ENCODE measurements at places on chromosomes 7 and 10. TPM values are rescaled to one million over a fixed set of nuclear protein-coding genes. Genes with fewer than 3 reads are reported as not detected.

SFTPD gene
- not detected for total RNA-seq

CUZD1 gene
- total RNA-seq, result 1.1 TPM

MYH16 gene
- total RNA-seq, result 0.11 TPM

SPAM1 gene
- total RNA-seq, result not detected

DNA sequence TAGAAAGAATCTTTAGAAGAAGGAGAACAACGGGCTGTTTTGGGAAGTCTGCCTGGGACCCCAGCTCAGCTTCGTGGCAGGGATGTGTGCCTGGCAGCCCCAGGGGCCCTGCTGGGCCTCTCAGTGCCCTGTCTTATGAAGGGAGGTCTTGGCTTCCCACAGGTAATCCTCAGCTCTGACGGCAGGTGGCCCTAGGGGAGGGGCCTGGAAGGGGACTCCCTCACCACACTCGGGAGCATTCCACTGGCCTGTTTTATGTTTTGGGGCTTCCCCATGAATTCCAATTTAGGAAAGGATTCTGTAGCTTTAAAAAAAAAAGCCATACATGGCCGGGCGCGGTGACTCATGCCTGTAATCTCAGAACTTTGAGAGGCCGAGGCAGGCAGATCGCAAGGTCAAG lies 3.0 kb upstream of the DMBT1 start:
- peaks cover 20% of the 10 kb centered on the region for H3K27me3 ChIP-seq
- no peaks in the 10 kb centered on the region for H3K4me1 ChIP-seq
- H3K27ac ChIP-seq, result no peak overlapping the region
- no peak for DNase-seq
- H3K36me3 ChIP-seq, result no peaks in the 10 kb centered on the region

DNA sequence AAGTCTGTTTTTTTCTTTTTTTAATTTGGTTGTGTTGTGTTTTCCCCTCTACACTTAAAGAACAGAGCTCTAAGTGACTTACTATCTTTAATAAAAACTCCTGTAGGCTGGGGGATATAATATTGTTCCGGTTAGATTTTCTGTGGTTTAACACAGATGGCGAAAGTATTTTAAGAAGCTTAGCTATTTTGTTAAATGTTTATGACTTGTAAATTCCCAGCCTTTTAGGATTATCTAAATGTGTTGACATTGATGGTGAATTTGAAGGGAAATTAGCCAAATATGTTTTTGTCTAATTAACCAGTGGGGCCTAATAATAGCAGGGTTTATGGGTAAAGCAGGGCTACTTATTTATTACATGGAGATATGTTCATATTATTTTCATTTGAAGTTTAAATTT lies 538.5 kb downstream of the INHBA start:
- peaks cover 6% of the 10 kb centered on the region for H3K4me1 ChIP-seq
- no peak for DNase-seq
- no peak overlapping the region for H3K27ac ChIP-seq
- no peaks in the 10 kb centered on the region for H3K36me3 ChIP-seq
- H3K27me3 ChIP-seq, result no peaks in the 10 kb centered on the region

GRCh38 chr7:18573410-18574234 lies 78.1 kb downstream of the HDAC9 start:
- H3K36me3 ChIP-seq, result no peaks in the 10 kb centered on the region
- no peaks in the 10 kb centered on the region for H3K27me3 ChIP-seq
- H3K4me3 ChIP-seq, result no peak overlapping the region
- no peak overlapping the region for H3K27ac ChIP-seq
- no peaks in the 10 kb centered on the region for H3K4me1 ChIP-seq

- H3K27me3 ChIP-seq, result no peaks in the 10 kb centered on the region
- DNase-seq, result no peak
- H3K27ac ChIP-seq, result no peak overlapping the region
- no peaks in the 10 kb centered on the region for H3K36me3 ChIP-seq
- H3K4me3 ChIP-seq, result no peak overlapping the region
- peaks cover 4% of the 10 kb centered on the region for H3K4me1 ChIP-seq
Measured at GRCh38 chr7:135277161-135277560, 43.5 kb downstream of the STRA8 start.

DNA sequence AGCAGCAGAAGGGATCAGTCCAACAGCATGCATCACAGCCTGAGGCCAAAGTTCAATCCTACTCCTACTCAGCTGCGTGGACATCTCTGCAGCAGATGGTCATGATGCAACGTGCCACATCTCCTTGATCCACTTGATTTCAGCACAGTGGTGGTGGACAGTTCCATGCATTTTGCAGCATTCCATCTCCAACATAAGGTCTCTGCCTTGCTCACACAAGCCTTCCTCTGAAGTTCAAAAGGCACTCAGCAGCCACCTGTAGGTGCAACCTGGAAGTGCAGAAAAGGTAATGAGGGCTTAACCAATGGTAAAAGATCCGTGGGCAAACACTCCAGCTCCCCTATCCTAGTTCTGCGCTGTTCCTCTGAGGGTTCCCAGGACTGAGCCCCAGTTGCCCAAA lies 57.5 kb upstream of the CHCHD3 start:
- H3K27me3 ChIP-seq, result no peaks in the 10 kb centered on the region
- no peak overlapping the region for H3K27ac ChIP-seq
- DNase-seq, result peak; percentile 32
- H3K4me3 ChIP-seq, result no peak overlapping the region
- no peaks in the 10 kb centered on the region for H3K4me1 ChIP-seq
- H3K36me3 ChIP-seq, result no peaks in the 10 kb centered on the region

DNA sequence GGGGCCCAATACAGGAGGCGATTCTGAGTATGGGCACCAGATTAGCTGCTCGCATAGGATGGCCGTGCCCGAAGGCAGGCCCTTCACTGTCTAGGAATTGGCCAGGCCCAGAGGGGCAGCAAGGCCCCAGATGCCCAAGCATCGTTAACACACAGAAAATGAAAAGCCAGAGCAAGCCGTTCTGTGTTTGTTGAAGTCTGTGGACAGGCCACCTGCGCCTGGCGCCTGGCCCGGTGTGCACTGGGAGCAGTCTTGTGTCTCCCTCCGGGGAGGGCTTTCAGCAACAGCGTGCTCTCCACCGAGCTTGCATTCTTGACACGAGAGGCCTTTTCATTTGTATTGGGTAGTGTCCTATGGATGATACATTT lies 34.5 kb upstream of the TTYH3 start:
- no peak overlapping the region for H3K27ac ChIP-seq
- H3K36me3 ChIP-seq, result no peaks in the 10 kb centered on the region
- H3K4me3 ChIP-seq, result no peak overlapping the region
- H3K27me3 ChIP-seq, result no peaks in the 10 kb centered on the region

DNA sequence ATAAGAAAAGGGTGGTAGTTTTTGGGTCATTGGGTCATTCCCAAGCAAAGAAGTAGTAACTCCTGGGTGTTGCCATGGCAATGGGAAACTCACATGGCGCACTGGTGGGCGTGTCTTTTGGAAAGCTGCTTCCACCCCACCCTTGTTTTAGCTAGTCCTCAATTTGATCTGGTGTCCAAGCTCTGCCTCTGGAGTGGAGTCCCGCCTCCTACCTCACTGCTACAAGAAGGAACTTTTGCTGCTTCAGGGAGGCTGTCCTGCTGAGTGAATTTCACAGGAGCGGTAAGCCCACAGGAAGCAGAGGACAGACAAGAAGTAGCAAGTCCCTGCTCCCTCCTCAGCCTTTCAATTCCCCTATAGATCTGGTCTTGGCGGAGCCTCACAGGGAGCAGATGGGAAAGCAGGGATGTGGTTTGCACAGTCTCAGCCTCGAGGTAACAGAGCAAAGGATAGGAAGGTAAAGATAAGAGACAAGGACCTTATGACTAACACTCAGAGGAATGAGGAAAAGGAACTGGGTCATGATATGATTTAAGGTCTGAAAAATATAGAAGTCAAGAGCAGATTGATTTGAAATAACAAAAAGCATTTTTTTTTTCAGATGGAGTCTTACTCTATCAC lies 700.3 kb downstream of the TNS3 start:
- peaks cover 30% of the 10 kb centered on the region for H3K4me1 ChIP-seq
- H3K36me3 ChIP-seq, result no peaks in the 10 kb centered on the region
- H3K27ac ChIP-seq, result peak overlapping the region; percentile 66
- H3K27me3 ChIP-seq, result no peaks in the 10 kb centered on the region

DNA sequence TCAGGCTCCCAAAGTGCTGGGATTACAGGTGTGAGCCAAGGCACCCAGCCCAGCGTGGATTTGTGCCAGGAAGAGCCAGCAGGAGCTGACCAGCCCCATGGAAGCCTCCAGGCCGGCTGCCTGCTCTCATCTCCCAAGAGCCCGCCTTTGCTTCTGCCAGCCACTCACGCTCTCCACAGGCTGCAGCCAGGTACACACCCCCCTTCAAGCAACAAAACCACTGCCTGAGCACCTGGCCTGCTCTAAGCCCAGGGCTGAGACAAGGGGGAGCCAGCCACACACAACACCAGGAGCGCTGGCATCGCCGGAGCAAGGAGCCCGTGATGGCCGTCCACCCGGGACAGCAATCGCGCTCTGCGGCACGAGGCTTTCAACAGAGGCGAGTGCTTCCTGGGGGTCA lies 34.5 kb downstream of the MAD1L1 start:
- peaks cover 11% of the 10 kb centered on the region for H3K36me3 ChIP-seq
- no peak overlapping the region for H3K27ac ChIP-seq
- no peaks in the 10 kb centered on the region for H3K4me1 ChIP-seq
- DNase-seq, result no peak
- H3K27me3 ChIP-seq, result no peaks in the 10 kb centered on the region
- no peak overlapping the region for H3K4me3 ChIP-seq

- no peaks in the 10 kb centered on the region for H3K4me1 ChIP-seq
- H3K36me3 ChIP-seq, result no peaks in the 10 kb centered on the region
- no peak overlapping the region for H3K27ac ChIP-seq
- H3K4me3 ChIP-seq, result no peak overlapping the region
- DNase-seq, result no peak
- H3K27me3 ChIP-seq, result peaks cover 10% of the 10 kb centered on the region
Measured at GRCh38 chr10:70456164-70456563, 14.7 kb upstream of the NODAL start.

DNA sequence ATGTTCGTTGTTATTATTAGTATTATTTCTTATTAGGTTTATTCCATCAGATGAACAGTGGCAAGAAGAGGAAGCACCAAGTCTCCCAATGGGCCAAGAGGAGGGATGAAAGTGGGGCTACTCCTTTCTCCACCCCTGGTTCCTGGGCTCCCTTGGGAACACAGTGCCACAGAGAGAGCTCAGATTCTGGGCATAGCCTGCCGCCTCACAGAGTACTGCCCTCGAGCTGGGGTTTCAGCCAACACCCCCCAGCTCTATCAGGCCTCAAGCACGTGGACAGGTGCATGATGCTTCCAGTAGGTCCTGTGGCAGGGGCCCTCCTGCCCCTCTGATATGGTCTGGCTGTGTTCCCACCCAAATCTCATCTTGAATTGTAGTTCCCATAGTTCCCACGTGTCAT lies 103.6 kb upstream of the RNF32 start:
- DNase-seq, result no peak
- no peaks in the 10 kb centered on the region for H3K4me1 ChIP-seq
- no peak overlapping the region for H3K27ac ChIP-seq
- no peaks in the 10 kb centered on the region for H3K36me3 ChIP-seq
- no peaks in the 10 kb centered on the region for H3K27me3 ChIP-seq
- H3K4me3 ChIP-seq, result no peak overlapping the region
